Trophoblast cell (in vitro differentiated cells and primary cell): ENCODE measurements at places on chromosomes 6 and 20.

DNA sequence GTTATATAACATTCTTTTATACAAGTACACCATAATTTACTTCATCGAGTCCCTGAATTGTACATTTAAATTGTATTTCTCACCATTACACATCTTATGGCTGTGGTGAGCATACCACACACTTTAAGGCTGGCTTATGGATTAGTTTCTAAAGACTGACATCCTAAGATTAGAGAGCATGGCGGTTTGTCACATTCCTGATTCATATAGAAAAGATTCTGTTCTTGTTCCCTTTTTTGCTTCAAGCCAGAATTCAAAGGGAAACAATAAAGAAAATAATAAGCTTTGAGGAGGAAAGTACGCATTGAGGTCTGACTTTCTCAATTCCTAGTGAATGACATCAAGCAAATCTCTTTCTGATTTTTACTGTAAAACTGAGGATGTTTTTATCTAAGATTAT, 2.5 kb downstream of the BTN1A1 start:
- H3K27me3 ChIP-seq: peaks cover 15% of the 10 kb centered on the region
- H3K4me3 ChIP-seq: no peak overlapping the region
- no peak overlapping the region for H3K27ac ChIP-seq
- no peaks in the 10 kb centered on the region for H3K36me3 ChIP-seq
- DNase-seq: no peak
- peaks cover 5% of the 10 kb centered on the region for H3K4me1 ChIP-seq

DNA sequence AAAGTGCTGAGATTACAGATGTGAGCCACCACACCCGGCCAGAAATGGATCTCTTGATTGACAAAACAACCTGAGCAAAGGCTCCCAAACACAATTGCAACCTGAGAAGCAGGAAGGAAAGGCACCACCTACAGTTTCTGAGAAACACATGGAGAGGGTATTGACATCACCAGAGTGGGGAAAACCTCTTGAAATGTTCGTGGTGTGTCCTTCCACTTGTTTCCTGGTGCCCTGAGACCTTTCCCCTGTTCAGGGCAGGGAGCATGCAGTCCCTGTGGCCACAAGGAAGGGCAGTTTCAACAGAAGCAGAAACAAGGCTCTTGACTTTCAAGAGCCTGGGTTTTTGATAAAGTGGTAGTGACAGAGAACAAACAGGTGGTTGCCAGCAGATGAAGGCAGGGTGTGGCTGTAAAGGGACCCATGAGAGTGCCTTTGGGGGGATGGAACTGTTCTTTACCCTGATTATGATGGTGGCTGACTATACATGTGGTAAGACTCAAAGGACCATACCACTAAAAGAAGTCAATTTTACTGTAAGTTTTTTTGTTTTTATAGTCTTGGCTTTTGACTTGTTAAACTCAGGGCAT, 3.2 kb upstream of the BPIFA1 start:
- no peak overlapping the region for H3K4me3 ChIP-seq
- no peaks in the 10 kb centered on the region for H3K27me3 ChIP-seq
- no peaks in the 10 kb centered on the region for H3K36me3 ChIP-seq
- no peaks in the 10 kb centered on the region for H3K4me1 ChIP-seq

- peaks cover 2% of the 10 kb centered on the region for H3K4me1 ChIP-seq
- no peaks in the 10 kb centered on the region for H3K27me3 ChIP-seq
- H3K4me3 ChIP-seq: peak within 1 kb of the TSS; percentile 97
- no peaks in the 10 kb centered on the region for H3K36me3 ChIP-seq
- peak; percentile 72 for DNase-seq
These were observed at the start of gene QKI for GRCh38 chr6:163414117-163414945. TSS of gene QKI (plus strand) at chr6:163414718. CDS start at chr6:163415194, 476 bp downstream.

DNA sequence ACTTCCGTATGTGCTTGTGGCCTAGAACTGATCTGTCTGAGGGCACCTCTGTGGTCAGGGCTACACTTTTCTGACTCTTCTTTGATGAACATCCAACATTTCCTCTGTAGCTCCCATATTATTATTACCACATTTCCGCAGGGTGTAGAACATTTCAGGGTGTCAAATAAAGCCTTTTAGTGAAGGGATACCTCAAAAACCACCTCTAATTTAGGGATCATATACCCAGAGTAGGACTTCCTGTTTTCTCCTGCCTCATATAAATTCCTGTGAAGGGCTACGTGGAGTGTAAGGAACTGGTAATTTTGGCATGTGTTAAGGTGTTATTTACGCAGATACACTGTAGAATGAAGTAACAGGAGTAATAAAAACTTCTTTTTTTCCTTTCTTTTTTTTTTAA, 5.5 kb upstream of the MUC22 start:
- no peak overlapping the region for H3K27ac ChIP-seq
- peaks cover 2% of the 10 kb centered on the region for H3K4me1 ChIP-seq
- no peak overlapping the region for H3K4me3 ChIP-seq
- no peaks in the 10 kb centered on the region for H3K27me3 ChIP-seq
- DNase-seq: no peak

GRCh38 chr6:110097443-110097842, 82.0 kb downstream of the WASF1 start:
- H3K4me1 ChIP-seq: peaks cover 3% of the 10 kb centered on the region
- no peaks in the 10 kb centered on the region for H3K27me3 ChIP-seq

- H3K36me3 ChIP-seq: no peaks in the 10 kb centered on the region
- peak; percentile 64 for DNase-seq
- peak overlapping the region; percentile 54 for H3K27ac ChIP-seq
- H3K4me1 ChIP-seq: peaks cover 2% of the 10 kb centered on the region
- no peak overlapping the region for H3K4me3 ChIP-seq
These were observed 49.6 kb upstream of the ZNF217 start for GRCh38 chr20:53643031-53643832.

DNA sequence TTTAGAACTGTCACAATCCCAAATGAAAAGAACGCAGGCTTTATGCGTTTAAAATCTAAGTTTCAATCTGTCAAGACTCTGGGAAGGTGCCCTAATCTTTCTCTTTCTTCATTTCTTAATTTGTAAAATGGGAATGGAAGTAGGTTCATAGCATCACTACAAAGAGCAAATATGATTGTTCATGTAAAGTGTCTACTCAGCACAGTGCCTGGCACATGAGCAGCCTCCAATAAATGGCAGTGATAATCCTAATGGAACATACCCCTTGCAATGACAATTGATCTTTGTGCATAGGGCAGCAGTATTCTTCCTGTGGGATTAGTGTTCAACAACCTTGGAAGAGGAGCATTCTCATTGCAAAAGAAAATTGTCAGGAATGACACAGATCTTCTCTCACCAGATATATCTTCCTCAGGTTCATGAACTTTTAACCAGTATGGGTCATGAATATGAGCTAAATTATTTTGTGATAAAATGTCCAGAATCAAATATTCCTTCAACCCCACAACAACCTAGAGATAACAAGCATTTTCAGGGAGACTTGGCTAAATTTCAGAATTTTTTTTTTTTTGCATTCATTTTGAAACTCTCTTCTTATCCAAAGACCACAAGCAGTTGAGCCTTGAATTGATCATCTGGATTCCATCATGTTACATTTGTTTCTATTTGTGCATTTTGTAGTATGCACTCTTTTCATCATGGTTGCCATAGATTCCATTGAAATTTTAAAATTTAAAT, 149.1 kb downstream of the TBX18 start:
- no peaks in the 10 kb centered on the region for H3K4me1 ChIP-seq
- no peaks in the 10 kb centered on the region for H3K27me3 ChIP-seq

GRCh38 chr6:90715093-90715655, 128.3 kb upstream of the MAP3K7 start:
- DNase-seq: peak; percentile 8
- no peaks in the 10 kb centered on the region for H3K36me3 ChIP-seq
- no peaks in the 10 kb centered on the region for H3K27me3 ChIP-seq

GRCh38 chr6:115891111-115891669, 169.5 kb downstream of the FRK start:
- H3K27me3 ChIP-seq: no peaks in the 10 kb centered on the region
- H3K36me3 ChIP-seq: no peaks in the 10 kb centered on the region
- no peak for DNase-seq
- no peak overlapping the region for H3K27ac ChIP-seq
- H3K4me1 ChIP-seq: no peaks in the 10 kb centered on the region

DNA sequence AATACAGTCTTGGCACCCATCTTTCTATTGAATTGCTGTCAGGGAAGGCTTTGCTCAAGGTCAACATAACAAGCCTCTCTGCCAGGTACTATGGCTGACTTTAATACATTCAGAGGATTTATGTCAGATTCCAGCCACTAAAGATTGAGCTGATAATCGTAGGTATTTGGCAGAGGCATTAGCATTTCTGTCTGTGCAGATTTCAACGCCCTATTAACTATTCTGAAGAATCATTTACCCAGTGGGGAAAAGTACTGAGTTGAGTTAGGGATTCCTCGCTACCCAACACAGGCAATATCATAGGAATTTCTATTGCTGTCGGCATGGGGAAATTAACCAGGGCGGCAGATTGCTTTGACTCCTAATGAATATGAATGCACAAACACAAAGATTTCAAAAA, 233.7 kb upstream of the SPTLC3 start:
- H3K27me3 ChIP-seq: no peaks in the 10 kb centered on the region
- H3K36me3 ChIP-seq: no peaks in the 10 kb centered on the region
- H3K4me3 ChIP-seq: no peak overlapping the region
- no peaks in the 10 kb centered on the region for H3K4me1 ChIP-seq
- no peak for DNase-seq

GRCh38 chr6:8195040-8195713, 92.8 kb upstream of the EEF1E1 start:
- no peak overlapping the region for H3K4me3 ChIP-seq
- peak; percentile 14 for DNase-seq
- H3K36me3 ChIP-seq: no peaks in the 10 kb centered on the region

GRCh38 chr6:43394982-43395381, 25.5 kb upstream of the ZNF318 start:
- H3K27ac ChIP-seq: no peak overlapping the region
- H3K4me1 ChIP-seq: peaks cover 40% of the 10 kb centered on the region
- DNase-seq: no peak
- H3K36me3 ChIP-seq: no peaks in the 10 kb centered on the region
- H3K4me3 ChIP-seq: no peak overlapping the region
- H3K27me3 ChIP-seq: no peaks in the 10 kb centered on the region

DNA sequence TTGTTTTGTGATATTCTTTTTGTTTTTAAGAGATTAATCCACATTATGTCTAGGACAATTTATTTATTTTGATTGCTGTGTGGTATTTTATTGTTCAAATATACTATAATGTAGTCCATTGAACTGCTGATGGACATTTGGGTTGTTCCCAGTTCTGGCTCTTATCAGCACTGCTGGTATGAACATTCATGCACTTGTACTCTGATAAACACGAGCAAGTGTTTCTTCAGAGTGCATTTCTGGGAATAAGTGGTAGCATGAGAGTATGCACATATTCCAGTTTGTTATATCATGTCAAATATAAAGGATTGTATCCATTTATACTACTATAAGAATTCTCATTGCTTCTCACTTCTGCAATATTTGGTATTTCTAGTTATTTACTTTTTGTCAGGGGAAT, 7.1 kb downstream of the CALHM6 start:
- no peaks in the 10 kb centered on the region for H3K4me1 ChIP-seq
- no peak for DNase-seq
- H3K36me3 ChIP-seq: no peaks in the 10 kb centered on the region
- no peak overlapping the region for H3K27ac ChIP-seq
- no peak overlapping the region for H3K4me3 ChIP-seq

GRCh38 chr20:5933802-5934436, 16.4 kb downstream of the TRMT6 start:
- peak; percentile 13 for DNase-seq
- H3K4me1 ChIP-seq: no peaks in the 10 kb centered on the region
- H3K27me3 ChIP-seq: no peaks in the 10 kb centered on the region
- no peaks in the 10 kb centered on the region for H3K36me3 ChIP-seq
- no peak overlapping the region for H3K27ac ChIP-seq

GRCh38 chr20:5039889-5040288, 38.6 kb upstream of the SLC23A2 start:
- no peaks in the 10 kb centered on the region for H3K27me3 ChIP-seq
- H3K4me3 ChIP-seq: no peak overlapping the region
- DNase-seq: no peak
- H3K4me1 ChIP-seq: no peaks in the 10 kb centered on the region
- H3K36me3 ChIP-seq: no peaks in the 10 kb centered on the region

- DNase-seq: peak; percentile 31
- H3K36me3 ChIP-seq: no peaks in the 10 kb centered on the region
- H3K4me1 ChIP-seq: no peaks in the 10 kb centered on the region
- no peaks in the 10 kb centered on the region for H3K27me3 ChIP-seq
These were observed 8.1 kb upstream of the ATXN1 start for GRCh38 chr6:16769131-16769985.

GRCh38 chr20:2559651-2560050, 23.3 kb downstream of the TMC2 start:
- no peak for DNase-seq
- no peaks in the 10 kb centered on the region for H3K36me3 ChIP-seq
- H3K27me3 ChIP-seq: peaks cover 28% of the 10 kb centered on the region
- H3K4me1 ChIP-seq: no peaks in the 10 kb centered on the region
- H3K27ac ChIP-seq: no peak overlapping the region

DNA sequence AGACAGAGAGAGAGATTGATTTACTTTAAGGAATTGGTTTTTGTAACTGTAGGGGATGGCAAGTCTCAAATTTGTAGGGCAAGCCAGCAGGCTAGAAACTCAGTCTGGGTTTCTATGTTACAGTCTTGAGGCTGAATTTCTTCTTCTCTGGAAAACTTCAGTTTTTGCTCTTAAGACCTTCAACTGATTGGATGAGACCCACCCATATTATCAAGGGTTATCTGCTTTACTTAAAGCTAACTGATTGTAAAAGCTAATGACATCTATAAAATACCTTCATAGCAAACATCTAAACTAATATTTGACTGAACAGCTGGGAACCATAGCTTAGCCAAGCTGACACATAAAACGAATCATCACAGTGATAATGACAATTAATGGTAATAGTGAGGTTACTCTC, 22.4 kb downstream of the SLC35F1 start:
- no peaks in the 10 kb centered on the region for H3K27me3 ChIP-seq
- no peak for DNase-seq
- H3K36me3 ChIP-seq: no peaks in the 10 kb centered on the region

GRCh38 chr6:162620073-162620472, 107.5 kb downstream of the PRKN start:
- H3K4me1 ChIP-seq: peaks cover 3% of the 10 kb centered on the region
- DNase-seq: no peak
- no peak overlapping the region for H3K4me3 ChIP-seq
- no peak overlapping the region for H3K27ac ChIP-seq
- H3K27me3 ChIP-seq: no peaks in the 10 kb centered on the region

DNA sequence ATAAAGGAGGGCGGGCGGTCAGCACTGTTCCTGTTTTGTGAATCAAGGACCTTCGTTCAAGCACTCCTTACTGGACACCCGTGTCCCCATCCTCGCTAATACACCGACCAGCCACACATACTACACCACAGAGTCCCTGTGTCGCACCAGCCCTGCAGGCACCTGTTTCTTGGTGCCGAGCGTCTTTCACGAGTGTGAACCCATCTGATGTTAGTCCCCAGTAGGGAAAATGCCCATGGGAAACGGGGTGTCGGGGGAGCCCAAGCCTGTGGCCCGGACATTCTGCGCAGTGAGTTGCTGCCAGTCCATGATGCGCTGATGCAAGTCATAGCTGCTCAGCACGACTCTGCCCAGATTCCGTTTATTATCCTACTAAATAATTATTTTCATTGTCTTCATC, 74.7 kb downstream of the TTLL2 start:
- H3K36me3 ChIP-seq: no peaks in the 10 kb centered on the region
- peaks cover 6% of the 10 kb centered on the region for H3K4me1 ChIP-seq
- no peak overlapping the region for H3K4me3 ChIP-seq
- DNase-seq: no peak
- no peak overlapping the region for H3K27ac ChIP-seq
